ENCODE measurements at places on chromosomes 6 and 20. TPM values are rescaled to one million over a fixed set of nuclear protein-coding genes. Genes with fewer than 3 reads are reported as not detected.
A peak's percentile ranks its signal among the peaks of the same experiment; 100 is the strongest.

GRCh38 chr6:122400462-122401089 is 1.1 kb downstream of the HSF2 start:
- DNase-seq = no peak

DNA sequence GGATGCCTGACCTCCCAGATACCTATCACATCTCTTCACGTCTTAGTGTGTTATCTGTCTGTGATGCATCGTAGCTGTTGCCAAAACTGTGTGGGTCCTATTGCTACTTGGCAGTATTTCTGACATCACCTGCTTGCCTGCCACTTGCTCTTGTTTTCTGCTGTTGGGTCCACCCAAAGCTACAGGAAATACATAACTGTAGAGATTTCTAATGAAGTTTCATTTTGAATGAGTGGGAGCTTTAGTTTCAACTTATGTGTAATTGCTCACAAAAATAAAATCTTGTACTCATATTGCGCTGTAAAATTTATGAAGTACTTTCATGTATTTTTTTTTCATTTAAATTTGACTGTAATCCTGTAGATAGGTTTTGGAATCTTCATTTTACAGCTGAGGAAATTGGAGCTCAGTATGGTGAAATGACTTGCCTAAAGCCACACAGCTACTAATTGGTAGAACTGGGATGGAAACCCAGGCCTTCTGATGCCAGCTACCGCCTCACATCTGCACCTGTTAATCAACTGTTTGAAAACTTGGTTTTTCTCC is 113.6 kb upstream of the MAN1A1 start:
- no peak for DNase-seq

GRCh38 chr6:69913361-69913760 is 47.0 kb downstream of the COL19A1 start:
- no peak for DNase-seq

DNA sequence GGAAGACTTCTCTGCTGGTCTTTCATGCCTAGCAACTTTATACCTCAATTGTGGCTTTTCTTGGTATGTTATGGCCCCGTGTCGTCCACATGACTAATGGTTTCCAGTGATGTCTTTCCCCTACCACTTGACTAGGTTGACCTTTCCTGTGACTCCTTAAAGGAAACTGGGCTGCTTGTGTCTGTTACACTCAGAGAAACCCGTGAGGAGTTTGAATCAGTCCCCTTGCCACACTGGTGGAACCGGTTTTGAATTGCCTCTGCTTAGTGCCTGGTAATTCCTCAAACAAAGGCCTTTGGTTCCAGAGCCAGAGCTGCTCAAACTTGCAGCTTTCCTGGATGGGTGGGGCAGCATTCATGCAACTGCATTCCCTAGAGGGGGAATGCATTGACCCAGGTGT is 21.9 kb downstream of the ECT2L start:
- DNase-seq = peak; percentile 99

GRCh38 chr6:5767471-5767870 is 239.3 kb downstream of the NRN1 start:
- no peak for DNase-seq

DNA sequence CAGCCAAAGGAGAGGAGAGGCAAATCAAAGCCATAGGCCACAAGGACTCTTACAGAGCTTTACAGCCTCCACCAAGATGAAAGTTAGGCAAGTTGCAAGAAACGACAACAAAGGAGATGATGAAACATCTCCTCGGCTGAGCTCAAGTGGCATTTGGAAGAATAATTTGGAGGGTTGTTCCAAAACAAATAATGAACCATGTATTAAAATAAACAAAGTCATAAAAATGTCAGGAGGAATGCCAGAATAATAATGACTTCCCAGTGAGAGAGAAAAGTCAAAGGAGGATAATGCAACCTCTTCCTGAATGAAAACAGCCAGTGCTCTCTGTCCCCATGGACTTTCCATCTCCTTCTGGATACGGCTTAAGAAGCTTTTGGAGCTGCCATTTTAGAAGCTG is 371.4 kb upstream of the ID4 start:
- DNase-seq = no peak

DNA sequence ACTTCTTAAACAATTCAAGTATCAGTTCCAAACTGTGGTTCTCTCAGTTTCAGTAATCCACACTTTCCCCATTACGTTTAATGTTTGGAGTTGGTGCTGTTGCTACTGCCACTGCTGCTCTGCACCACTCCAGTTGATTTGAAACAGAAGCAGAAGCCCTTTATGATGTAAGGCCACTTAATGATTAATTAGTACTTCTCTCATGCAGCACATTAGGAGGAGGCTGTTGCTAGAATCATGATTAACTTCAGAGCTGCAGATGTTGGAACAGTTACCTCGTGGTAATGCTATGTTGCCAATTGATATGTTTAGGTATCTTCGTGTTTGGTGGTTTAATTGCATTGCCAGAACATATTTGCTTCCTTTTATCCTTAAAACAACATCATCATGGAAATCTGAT is 986.2 kb upstream of the CITED2 start:
- no peak for DNase-seq

GRCh38 chr20:16216227-16216913 is 356.9 kb downstream of the KIF16B start:
- DNase-seq = peak; percentile 14

- no peak for DNase-seq
These were observed 7.5 kb downstream of the FAXC start for GRCh38 chr6:99341862-99342455.

DNA sequence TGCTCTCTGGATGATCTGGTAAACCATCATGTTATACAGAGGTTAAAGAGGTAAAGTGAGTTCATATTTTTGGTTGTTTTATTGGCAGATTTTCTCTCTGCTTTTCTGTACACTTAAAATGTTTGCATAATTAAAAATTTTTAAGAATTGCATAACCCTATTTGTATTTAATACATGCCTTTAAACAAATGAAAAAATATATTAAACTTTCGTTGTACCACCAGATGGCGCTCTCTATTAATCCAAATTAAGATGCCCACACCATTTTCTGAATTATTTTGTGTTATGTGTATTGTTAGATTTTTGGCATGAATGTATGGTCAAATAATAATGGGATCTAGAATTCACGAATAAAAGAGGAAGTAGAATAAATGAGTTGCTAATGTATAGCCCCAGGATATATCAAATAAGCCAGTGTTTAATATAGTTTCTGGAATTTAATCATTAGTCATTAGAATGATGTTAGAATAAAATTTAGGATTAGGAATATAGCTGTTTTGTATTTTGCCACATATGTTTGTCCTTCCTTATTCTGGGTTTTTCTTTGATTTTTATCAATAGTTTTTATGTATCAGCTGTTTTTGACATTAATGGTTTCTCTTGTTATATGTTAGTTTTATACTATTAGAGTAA is 38.9 kb downstream of the SMAP1 start:
- DNase-seq = peak; percentile 59

DNA sequence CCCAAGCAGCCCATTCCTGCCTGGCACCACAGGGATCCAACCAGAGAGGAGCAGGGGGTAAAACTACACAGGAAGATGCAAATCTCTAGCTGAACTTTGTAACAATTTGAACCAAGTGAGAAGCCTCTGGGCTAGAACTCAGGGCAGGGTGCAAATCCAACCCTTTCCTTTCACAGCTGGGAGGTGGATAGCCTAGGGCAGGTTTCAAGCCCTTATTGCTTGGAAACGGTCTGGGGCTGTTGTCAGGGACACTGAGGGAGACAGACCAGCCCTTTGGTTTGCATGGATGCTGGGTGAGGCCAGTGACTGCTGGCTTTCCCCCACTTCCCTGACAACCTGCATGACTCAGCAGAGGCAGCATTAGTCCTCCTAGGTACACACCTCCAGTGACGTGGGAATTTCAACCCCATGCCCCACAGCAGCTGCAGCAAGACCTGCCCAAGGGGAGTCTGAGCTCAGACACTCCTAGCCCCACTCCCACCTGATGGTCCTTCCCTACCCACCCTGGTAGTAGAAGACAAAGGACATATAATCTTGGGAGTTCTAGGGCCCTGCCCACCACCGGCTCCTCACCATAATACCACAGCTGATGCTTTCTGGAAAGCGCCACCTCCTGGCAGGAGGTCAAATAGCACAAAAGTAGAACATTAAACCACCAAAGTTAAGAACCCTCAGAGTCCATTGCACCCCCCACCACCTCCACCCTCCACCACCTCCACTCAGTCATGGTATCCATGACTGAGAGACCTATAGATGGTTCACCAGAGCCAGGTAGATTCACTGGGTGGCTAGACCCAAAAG is 797.7 kb upstream of the MAN1A1 start:
- DNase-seq = no peak

- DNase-seq = peak; percentile 79
These were observed 44.3 kb downstream of the KHDC1L start for GRCh38 chr6:73180763-73181619.

DNA sequence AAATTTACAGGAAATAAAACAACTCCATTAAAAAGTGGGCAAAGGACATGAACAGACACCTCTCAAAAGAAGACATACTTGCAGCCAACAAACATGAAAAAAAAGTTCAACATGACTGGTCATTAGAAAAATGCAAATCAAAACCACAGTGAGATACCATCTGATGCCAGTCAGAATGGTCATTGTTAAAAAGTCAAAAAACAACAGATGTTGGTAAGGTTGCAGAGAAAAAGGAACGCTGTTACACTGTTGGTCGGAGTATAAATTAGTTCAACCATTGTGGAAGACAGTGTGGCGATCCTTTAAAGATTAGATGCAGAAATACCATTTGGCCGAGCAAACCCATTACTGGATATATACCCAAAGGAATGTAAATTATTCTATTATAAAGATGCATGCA is 858.0 kb upstream of the FLRT3 start:
- DNase-seq = no peak

DNA sequence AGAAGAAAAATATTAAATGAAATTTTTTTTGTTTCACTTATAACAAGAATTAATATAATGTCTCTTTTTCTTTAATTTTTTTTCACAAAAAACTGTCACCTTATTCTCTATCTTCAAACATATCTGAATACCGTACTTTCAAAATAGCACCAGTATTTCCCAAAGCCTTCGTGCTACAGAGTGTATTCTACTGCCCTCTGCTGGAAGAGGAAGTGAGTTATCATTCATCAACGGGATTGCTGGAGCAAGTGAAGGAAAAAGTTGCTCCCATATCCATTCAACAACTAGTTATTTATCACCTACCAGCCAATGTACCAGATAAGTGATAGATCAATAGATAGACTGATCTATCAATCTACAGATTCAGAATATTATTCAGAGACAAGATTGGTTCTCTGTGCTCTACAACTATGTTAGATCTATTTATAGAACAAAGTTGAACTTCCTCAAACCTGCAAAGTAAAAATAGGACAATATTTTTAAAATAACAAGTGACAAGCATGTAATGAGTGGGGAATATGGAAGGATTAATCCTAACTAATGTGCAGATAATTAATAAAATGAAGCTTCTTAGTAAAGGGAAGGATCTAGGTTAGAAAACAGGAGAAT is 26.7 kb upstream of the TFAP2B start:
- DNase-seq = peak; percentile 66

DNA sequence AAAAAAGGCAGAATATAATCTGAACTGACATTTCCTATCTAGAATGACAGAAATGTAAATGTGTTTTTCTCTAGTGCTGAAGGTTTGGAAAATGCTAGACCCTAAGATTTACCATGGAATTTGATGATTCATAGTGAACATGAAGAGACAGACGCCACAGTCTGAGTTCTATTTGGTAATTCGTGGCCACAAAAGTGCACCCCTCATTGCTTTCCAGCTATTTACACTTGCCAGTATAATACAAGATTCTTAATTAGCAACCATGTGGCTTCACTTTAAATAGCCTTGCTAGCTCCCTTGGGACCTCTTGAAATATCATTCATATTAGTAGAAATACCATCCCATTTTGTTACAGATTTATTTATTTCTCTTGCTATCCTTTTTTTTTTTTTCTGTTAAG is 636.8 kb downstream of the PRKN start:
- no peak for DNase-seq

DNA sequence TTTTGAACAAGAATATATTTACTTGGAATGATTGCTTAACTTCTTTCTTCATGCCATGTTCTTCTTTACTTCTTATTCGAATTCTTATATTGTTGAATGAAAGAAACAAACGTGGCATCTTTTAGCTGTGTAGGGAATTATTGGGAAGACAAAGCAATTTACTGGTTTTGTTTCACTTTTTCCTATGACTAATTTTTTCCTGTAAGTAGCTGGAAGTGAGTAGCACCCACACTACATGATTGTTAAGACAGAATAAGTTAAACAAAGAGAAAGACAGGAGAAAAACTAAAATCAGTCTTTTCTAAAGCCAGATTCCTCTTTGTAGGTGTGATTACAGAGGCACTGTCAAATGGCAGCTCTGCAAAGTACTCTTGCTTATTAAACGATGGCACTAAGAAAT is 593.4 kb downstream of the EYS start:
- DNase-seq = no peak

DNA sequence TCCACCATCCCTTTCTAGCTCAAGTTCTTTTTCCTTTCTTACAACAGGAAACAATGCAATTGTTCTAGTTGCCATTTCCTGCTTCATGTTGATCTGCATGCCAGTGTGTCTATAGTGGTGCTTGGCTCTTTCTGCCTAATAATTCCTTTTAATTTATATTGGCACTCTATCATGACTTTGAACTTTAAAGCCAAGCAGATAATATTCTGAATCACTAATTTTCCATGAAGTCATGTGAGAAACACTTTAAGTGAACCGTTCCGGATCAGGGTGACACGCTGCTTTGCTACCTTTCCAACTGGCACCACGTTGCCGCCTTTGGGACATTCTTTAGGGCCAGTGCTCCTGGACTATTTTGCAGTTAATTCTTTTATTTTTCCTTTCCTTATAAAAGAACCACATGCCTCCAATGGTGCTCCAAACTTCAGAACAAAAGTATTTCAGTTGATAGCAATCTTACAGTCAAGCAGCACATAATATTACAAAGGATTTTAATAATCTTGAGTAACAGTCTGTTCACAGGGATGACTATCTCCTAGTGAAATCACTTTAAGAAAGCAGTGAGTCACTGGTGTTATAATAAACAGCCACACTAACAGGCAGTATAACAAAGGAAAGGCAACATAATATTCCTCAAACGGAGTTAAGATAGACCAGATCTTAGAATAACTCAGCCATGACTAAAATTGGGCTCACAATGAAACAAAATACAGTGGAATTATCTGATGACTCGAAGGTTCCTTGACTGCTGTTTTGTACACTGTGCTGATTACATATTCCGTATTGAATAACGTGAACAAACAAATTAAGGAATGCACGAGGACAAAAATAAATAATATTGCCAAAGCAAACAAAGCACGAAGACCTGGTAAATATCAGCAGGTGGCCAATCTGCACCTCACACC is 19.0 kb upstream of the BLOC1S5 start:
- no peak for DNase-seq

KHDRBS2 gene
- 0.08 TPM for total RNA-seq

SLC12A5 gene
- 0.74 TPM for total RNA-seq

HLA-DRB1 gene
- 2.0 TPM for total RNA-seq

C6orf120 gene
- 48.8 TPM for total RNA-seq

OR2J3 gene
- total RNA-seq = not detected

TMC2 gene
- total RNA-seq = not detected

VGLL2 gene
- not detected for total RNA-seq

SLC22A2 gene
- total RNA-seq = not detected

TMEM74B gene
- total RNA-seq = 3.9 TPM

All from SK-MEL-5 (cell line).